Occipital lobe (tissue), 3 donors: ENCODE measurements at places on chromosomes 11 and 22. TPM values are rescaled to one million over a fixed set of nuclear protein-coding genes. Genes with fewer than 3 reads are reported as not detected.

Gene EXPH5
- total RNA-seq: 3.1 TPM

Gene HORMAD2
- total RNA-seq: 0.78 TPM

Gene USH1C
- total RNA-seq: 0.62 TPM

DNA sequence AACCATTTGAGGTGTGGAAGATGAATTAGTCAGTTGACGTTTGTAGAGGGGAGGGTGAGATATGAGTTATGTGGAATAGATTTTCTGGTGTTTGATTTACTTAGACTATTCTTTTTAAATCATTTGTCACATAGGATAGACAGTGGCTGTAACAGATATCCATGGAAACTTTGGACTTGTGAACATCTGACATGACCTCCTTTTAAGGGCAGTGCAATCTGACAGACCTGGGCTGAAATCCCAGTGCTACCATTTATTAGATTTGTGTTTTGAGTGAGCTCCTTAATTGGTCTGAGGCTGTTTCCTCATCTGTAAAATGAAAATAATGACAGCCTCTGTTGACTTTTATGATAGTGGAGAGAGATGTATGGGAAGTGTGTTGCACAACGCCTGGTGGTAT lies 159.9 kb downstream of the TEAD1 start:
- DNase-seq: no peak

DNA sequence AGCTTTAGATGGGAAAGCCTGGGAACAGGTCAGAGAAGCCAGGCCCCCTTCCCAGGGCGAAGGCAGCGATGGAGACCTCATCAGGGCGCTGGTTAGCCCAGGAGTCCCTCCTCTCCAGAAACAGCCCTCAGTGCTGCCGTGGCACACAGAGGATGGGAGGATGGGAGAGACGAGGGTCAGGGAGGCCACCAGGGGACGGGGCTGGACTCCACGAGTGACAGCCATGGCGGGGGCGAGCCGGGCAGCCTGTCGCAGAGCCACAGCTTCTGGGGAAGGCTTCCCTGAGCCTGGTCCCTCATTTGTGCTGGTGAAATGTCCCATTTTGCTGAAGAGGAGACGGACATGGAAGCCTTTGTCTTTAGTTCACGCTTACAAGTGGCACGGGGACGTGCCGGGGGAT lies 1390.5 kb downstream of the TBC1D22A start:
- no peak for DNase-seq

DNA sequence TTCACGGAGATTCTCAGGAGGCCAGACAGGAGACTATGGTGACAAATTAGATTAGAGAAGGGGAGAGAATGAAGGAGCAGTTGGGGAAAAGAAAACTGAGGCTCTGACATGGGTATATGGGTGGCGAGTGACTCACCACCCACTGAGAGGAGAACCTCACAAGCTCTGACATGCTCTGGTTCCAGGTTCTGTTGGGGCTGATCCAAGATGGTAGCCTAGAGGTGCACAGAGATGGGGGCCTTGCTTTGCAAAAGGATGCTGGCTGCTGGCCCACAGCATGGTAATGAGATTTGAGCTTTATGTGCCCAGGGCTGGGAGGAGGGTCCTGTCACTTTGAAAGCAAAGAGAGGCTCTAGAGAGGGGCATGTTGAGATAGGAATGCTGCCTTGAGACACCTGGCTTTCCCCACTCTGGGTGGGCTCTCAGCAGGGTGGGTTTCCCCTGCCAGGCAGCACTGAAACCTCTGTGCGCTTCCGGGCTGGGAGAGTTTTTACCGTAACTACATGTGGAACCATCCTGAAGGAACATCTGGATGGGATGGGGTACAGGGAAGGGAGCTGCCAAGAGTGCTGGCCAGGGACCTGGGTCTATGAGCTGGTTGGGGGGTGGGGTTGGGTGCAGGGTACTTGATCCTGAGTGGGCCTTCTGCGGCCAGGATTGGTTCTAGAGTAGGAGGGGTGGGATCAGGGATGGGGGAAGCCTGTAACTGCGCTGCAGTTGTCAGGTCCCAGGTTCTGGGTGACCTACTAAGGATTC lies 1.2 kb upstream of the GRK2 start:
- DNase-seq: no peak

DNA sequence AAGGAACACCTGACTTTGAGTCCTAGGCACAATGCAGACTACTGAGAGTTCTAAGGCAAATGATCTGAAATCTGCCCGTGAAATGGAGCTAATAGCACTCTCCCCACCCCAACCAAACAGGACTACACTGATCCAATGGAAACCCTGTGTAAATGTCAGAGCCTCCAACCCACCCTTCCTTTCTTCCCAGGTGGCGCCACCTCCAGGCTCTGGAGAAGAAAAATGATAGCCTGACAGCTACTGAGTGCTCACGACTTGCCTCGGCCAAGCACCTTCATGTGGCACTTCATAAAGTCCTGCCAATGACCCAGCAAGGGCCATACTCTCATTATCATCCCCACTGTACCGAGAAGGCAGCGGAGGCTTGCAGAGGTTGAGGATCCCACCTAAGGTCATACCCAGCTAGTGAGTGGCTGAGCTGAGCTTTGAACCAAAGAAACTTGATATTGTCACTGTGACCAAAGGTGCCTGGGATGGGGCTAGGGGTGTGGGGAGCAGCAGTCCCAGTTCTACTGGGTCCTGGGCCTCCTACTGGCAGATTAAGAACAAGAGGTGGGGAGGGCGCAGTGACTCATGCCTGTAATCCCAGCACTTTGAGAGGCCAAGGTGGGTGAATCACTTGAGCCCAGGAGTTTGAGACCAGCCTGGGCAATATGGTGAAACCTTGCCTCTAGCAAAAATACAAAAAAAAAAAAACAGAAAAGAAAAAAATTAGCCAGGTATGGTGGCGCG lies 20.5 kb downstream of the TST start:
- DNase-seq: no peak

GRCh38 chr11:46826310-46827044 lies 19.6 kb downstream of the CKAP5 start:
- DNase-seq: peak; percentile 77

- no peak for DNase-seq
Measured at GRCh38 chr22:27662359-27663301, 138.9 kb downstream of the MN1 start.

- no peak for DNase-seq
Measured at GRCh38 chr22:47160781-47161520, 398.5 kb downstream of the TBC1D22A start.

- peak; percentile 53 for DNase-seq
Measured at GRCh38 chr11:95147364-95147905, 57.8 kb downstream of the ENDOD1 start.

- no peak for DNase-seq
Measured at GRCh38 chr11:965206-965775, 39.6 kb downstream of the AP2A2 start.
